GM13977 (cell line): ENCODE measurements at places on chromosomes 12 and 14.

- no peak for DNase-seq
Observed at GRCh38 chr12:64058541-64059265, 163.4 kb downstream of the KICS2 start.

- DNase-seq, result peak; percentile 93
Observed at GRCh38 chr12:120301962-120302815, at the start of gene SIRT4. SIRT4 (plus strand) TSS chr12:120302321; CDS start chr12:120303562, 1,241 bp downstream.

DNA sequence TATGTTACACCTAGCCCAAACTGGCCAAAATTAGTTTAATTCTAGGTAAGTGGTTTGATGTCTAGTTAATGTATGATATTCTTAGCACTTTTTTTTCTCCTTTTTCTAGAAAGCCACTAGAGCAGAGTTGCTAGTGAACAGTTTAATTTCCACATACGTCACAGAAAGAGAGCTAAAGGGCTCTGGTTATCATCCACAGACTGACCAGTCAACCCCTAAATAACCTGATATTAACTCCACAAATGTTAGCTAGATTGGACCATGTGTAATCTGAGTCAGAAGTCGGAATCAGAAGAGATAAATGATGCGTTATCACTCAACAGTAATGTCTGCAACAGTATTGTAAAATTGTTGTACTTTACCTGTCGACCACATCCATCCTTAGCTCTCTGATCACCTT, 74.9 kb downstream of the USP15 start:
- no peak for DNase-seq

GRCh38 chr12:38919191-38919590, 13.8 kb upstream of the CPNE8 start:
- no peak for DNase-seq

- DNase-seq, result no peak
Observed at GRCh38 chr14:23063601-23064000, 6.3 kb upstream of the CDH24 start.

- DNase-seq, result no peak
Observed at GRCh38 chr14:39342768-39343167, 89.5 kb downstream of the FBXO33 start.

DNA sequence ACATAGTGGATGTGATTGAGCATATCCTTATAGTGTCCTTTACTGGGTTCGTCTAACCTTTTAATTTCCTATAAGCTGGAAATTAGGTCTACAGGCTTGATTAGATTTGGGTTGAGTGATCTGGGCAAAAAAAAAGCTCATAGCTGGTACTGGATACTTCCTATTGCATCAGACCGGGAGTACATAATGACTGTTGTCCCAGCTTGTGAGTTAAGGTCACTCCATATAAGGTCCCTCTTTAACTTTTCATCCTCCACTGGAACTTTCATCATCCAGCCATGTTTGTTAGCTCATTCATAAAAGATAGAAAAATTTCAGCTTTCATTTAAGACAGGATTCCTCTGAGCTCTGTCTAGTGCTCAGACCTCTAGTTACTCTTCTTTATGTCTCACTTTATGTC, 80.8 kb downstream of the C14orf132 start:
- no peak for DNase-seq

DNA sequence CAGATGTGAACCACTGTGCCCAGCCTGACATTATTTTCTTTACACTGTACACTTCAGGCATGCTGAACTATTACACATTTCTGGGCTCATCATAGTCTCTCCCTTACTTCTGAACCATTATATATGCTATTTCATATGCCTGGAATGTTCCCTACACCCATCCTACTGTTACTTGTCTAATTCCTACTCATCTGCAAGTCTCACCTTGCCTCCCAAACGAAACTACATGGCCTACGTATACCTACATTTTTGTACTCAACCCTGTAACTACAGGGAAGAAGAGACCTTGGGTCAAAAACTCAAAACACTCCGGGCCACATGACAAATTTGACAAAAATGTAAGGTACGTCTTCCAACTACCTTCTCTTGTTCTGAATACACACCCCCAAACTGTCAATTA, 9.5 kb upstream of the EEA1 start:
- no peak for DNase-seq

DNA sequence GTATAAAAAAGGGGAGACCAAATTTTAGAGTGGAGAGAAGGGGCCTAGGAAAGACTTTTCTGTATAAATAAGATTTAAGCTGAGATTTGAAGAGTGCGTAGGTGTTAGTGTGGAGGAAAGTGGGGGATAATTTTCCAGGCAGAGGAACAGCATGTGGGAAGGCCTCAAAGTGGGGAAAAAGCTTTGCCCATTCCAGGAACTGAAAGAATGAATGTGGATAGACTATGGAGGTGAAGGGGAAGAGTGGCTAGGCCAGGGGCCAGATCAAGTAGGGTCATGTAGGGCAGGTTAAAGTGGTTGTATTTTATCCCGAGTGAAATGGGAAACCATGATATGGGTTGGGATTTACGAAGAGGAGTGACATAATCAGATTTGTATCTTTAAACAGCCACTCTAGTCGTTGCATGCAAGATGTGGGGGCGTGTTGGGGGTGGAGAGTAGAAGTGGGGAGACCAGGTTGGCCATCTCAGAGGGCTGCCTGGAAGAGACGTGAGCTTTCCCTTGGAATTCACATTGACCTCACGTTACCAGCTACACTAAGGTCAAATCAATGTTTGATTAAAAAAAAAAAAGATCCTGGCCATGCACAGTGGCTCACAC, 3.3 kb downstream of the ZNF664 start:
- no peak for DNase-seq

GRCh38 chr14:26987744-26988363, 390.0 kb upstream of the NOVA1 start:
- DNase-seq, result no peak

DNA sequence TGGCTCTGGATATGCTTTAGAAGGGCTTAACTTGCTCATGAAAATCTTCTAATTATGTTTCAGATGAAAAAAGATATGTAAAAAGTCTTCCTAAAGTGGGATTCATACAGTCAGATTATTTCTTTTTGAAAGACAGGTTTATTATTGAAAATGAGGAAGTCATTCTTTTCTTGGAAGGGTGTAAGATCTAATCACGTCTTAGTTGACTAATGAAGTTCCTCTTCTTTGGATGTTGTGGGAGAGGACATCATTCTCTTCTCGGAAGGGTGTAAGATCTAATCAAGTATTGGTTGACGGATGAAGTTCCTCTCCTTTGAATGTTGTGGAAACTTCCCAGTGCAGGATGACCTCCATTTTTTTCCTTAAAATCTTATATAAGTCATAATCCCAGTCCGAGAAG, 74.9 kb downstream of the ALG10 start:
- DNase-seq, result no peak

- peak; percentile 70 for DNase-seq
Observed at GRCh38 chr12:51326698-51327439, 2.9 kb upstream of the BIN2 start.

GRCh38 chr12:89789862-89790261, 81.2 kb upstream of the ATP2B1 start:
- DNase-seq, result no peak

- no peak for DNase-seq
Observed at GRCh38 chr12:132774159-132774558, 12.5 kb upstream of the ANKLE2 start.
